Body of pancreas (tissue), 4 donors: ENCODE measurements at places on chromosomes 11 and 22. TPM values are rescaled to one million over a fixed set of nuclear protein-coding genes. Genes with fewer than 3 reads are reported as not detected.

DNA sequence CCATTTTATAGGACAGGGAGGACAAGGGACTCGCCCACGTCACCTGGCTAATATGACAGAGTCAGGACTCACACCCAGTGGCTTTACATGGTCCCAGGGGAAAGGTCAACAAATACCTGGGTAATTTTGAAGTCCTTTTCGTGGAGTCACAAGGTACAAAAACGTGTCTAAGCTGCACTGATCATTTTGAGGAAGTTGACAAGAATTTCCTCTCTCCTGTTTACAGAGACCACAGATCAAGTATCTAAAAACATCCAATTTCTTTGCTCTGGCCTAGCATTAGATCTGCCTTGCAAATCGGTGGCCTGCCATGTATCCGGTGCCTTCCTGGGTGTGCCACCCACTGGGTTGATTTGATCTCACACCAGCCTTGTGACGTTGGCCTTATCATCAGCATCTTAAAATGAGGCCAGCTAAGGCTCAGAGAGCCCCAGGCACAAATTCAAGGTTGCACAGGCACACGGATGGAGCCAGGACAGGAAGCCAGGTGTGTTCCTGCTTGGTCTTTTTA lies 17.6 kb downstream of the GDPD5 start:
- DNase-seq: no peak

- no peak for DNase-seq
These were observed 808.7 kb downstream of the KCNA4 start for GRCh38 chr11:29208117-29208516.

DNA sequence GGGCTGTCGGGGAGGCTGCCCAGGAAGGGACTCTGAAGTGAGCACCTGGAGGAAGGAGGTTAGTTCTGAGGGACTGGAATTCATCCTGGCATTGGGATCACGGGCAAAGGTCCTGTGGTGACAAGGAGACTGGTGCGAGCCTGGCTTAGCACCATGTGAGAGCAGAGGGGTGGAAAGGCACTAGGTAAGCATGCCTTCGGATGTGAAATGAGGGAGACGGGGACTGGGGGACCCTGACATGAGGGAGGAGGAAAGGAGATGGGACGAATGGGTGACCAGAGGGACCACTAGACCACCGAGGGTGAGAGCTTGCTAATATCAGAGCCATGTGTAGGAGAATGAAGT lies 3.1 kb upstream of the VPREB1 start:
- DNase-seq: no peak

DNA sequence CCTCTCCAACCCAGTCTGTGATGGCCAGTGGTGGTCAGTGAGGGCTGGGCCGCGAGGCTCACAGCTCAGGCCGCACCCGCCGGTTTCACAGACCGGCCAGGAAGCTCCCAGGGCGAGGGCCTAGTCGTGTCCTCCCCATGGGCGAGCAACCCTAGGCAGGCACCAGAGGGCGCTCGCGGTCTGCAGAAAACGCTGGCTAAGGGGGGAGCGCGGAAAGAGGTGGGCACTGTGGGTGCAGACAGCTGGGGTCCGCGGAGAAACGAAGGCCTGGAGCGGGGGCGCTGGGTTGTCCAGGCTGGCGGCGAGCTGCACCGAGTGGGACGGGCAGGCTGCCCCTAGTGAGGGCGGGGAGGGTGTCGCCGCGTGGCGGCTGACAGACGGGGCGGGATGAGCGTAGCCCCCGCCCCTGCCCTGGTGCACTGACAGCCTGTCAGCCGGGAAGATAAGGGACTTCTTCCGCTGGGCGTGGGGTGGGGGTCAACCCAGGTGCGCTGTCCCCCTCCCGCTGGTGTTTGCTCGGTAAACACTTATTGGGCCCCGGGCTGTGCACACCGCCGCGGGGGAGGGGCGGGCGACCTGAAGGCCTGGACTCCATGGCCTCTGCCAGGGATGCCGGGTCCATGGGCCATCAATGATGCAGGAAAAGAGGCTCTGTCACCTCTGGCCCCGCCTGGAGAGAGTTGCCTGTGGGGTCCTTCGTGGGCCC lies 7.5 kb downstream of the GP1BB start:
- peak; percentile 84 for DNase-seq

GRCh38 chr11:113876798-113877669 lies 1.7 kb upstream of the USP28 start:
- DNase-seq: no peak

- peak; percentile 4 for DNase-seq
These were observed 21.0 kb upstream of the GNB1L start for GRCh38 chr22:19875531-19876313.

DNA sequence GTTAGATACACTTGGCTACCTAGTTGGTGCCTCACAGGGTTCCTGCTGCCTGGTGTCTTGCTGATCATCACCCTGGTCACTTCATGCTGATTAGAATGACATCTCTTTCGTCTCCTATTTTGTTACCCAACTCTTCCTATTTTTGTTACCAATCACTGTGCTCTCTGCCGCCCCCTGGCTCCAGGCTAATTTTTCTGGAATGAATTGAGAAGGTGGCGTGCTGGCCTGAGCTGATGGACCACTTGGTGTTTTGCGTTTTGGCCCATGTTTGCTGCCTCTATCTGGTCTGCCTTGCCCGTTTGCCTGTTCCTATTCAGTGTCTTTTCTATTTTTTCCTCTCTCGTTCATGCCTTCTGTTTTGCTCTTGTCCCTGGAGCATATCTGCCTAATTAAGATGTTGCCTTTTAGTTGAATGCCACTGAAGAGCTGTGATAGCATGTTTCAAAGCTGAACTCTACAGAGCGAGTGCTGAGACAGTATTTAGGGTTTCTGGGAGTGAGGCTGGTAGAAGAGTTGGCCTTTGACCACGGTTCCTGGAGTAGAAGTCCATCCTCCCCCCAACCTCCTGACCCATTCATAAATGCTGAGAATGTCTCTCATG lies 5.9 kb upstream of the ATF4 start:
- peak; percentile 80 for DNase-seq

DNA sequence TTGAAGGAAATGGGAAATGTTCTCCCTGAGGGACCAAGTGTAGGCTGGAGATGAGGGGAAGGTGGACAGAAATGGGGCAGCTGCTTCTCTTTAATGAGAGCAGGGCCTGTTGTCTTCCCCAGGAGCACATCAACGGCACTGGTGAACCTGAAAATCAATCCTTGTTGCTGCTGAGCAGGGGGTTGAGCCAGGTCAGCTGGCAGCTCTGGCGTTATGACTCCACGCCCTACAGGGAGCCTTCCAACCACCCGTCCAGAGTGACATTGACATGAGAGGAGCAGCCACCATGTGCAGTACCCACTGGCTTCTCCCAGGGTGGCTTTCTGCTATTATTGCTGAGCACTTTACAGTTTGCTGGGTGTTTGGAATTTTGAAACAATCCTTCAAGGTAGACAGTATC lies 116.9 kb upstream of the LDLRAD3 start:
- DNase-seq: peak; percentile 76

DNA sequence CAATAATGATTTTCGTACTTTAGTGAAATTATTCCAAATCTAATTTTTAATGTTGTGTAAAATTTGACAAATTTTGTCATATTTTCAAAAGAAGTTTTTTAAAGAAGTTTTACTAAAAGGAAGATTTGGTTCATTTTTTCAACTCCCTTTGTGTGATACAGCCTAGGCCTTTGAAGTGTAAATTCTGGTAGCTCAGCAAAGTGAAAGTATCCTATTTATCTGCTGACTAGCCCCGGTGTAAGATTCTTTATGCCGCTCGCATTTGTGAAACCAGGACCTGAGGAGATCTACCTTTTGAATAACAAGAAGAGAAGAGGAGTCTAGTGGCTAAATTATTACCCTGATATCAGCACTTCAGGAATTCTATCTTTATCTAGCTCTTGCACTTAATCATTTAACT lies 177.4 kb downstream of the JRKL start:
- no peak for DNase-seq

DNA sequence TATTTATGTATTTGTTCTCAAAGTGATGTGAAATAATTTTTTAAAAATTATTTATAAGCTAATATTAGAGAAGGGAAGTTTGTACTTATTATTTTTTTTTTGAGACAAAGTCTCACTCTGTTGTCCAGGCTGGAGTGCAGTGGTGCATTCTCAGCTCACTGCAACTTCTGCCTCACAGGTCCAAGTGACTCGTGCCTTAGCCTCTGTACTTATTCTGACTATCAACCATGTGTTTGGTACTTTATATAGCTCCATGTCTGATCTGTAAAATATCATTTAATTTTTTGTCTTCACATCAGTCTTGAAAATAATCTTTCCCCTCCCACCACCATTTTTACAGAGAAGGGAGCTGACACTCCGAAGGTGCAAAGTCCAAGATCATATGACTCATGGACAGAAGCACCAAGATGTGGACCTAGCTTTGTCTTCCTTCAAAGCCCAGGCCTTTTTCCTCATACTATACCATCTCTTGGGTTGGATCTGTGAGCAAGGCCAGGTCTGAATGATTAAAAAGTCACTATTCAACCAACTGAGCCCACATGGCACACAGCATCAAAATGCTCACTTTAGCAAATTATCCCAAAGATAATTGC lies 32.4 kb upstream of the EED start:
- DNase-seq: no peak

DNA sequence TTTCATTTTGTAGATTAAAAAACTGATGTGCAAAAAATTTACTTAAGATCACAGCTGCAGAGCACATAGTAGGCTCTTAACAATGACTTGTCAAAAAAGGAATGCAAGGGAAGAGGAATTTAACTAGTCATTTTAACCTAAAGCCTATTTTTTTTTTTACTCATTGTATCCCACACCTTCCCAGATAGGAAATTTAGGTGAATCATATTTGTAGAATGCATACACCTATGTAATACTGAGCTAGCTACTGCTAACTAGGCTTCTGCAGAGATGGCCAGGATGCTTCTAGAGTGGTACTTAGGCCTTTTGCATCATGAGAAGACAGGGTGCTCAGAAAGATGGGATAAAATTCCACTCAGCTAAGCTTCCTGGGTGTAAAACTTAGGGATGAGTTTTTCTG lies 387.3 kb downstream of the AASDHPPT start:
- no peak for DNase-seq

DNA sequence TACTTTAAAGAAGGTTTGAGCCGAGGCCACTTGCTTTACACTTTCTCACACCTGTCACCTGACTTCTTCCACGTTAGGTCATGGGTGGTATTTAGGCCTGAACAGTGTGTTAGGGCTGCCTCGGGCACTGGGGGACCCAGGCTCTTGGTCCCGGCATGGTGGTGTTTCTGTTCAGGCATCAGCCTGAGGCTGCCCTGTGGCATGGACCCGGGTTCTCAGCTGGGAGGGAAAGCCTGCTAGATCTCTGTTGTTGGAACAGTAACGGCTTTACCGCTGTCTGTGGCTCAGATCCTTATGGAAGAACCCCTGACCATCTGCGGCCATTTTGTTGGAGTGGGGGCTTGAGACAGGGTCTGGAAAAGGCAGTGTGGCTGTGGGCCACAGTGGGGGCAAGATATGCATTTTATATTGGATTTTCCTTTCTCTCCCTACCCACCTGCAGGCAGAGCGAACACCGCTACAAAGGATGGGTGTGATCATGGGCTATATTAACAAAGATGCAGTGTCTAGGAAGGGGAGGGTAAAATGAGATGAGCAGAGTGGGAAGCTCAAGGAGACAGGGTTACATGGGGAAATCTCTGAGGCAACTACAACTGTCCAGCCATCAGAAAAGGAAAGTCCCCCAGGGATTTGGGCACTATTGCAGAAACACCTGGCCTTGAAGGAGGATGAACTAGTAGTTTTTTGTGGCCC lies 1.6 kb upstream of the KCNJ11 start:
- DNase-seq: no peak

DNA sequence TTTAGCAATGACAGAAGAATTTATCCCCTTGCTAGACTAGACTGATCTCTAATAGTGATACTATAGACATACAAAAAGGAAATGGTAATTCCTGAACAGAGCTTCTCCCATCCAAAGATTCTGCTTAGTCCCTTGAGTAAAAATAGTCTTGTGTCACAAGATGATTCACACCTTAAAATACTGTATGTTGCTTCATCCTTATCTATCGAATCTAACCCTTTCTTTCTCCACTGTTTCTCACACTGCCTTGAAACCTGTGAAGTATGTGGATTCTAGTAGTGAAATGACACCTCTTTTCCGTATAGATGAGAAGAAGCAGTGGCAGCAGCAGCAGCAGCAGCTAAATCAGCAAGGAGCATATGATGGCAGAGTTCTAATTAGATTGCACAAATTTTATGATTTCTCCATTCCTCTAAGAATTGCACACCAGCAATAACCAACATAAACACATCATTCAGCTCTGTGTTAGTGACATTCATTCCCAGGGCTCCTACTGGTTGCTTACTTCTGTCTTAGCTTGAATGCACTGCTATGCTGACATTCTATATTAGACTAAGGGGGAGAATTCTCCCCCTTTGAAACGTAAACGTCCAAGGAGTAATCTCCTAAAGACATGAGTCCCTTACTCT lies 14.6 kb downstream of the KCNA4 start:
- no peak for DNase-seq

GRCh38 chr22:36467042-36467810 lies 14.2 kb downstream of the TXN2 start:
- DNase-seq: no peak

Gene CLDN5
- total RNA-seq: 80.4 TPM

Gene CCDC73
- total RNA-seq: not detected

Gene THRSP
- 6.6 TPM for total RNA-seq

Gene MISFA
- total RNA-seq: not detected

Gene MPZL3
- 4.0 TPM for total RNA-seq

Gene MS4A6A
- total RNA-seq: 5.9 TPM

Gene SLC5A12
- total RNA-seq: not detected

Gene GGTLC2
- not detected for total RNA-seq

Gene SEPTIN3
- not detected for total RNA-seq

Gene CCDC87
- under 0.01 TPM for total RNA-seq

Gene FXYD6
- 23.9 TPM for total RNA-seq

Gene OR4D5
- 0.78 TPM for total RNA-seq
